ENCODE measurements at places on chromosomes 2 and 18.

DNA sequence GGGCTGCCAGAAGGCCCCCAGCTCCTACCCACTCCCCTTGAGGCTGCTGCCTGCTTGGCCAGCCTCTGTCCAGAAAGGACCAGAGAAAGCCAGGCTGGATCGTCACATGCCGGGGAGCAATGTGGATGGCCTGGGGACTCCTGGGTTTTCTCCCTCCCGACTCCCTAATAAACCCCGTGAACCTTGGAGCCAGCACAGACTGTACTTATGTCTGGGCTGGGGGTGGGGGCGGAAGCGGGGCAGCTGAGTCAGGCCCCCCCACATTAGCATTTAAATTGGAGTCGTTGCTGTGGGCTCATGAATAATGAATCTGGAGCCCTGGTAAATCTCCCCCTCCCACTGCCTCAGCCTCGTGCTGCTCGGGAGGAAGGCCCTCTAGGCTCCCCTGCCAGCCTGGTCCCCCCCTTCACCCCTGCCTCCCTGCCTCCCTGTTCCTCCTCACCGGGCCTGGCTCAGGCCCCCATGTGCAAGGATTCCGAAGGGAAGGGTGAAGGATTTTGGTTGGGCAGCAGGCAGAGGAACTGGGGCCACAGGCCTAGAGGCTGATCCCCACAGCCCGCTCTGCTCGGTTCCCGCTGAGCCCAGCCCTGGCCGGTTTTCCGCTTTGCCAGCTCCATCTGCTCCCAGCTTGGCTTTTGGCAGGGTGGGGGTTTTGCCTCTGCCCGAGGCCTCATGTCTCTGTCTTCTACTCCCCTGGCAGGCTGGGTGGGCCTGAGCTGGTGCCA lies 7.3 kb upstream of the ASIC4 start:
- no peak for DNase-seq

- no peak for DNase-seq
These were observed 115.8 kb upstream of the NOSTRIN start for GRCh38 chr2:168686452-168687191.

DNA sequence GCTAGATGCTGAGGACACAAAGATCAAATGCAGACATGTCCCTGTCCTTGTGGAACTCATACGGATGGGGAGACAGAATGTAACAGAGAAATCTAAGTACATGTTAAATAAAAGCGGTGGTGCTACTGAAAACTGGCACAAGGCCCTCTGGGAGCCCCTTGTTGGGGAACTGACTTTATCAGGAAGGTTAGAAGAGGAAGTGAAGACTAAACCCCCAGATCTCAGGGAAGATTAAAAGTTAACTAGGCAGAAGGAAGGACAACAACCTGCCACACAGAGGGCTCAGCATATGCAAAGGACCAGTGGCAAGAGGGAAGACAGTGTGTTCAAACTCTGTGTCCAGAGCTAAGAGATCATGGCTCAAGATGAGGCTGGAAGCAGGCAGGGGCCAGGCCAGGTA lies 4.8 kb downstream of the CACNB4 start:
- DNase-seq, result no peak

- no peak for DNase-seq
These were observed 8.3 kb upstream of the ASB1 start for GRCh38 chr2:238418196-238418998.

DNA sequence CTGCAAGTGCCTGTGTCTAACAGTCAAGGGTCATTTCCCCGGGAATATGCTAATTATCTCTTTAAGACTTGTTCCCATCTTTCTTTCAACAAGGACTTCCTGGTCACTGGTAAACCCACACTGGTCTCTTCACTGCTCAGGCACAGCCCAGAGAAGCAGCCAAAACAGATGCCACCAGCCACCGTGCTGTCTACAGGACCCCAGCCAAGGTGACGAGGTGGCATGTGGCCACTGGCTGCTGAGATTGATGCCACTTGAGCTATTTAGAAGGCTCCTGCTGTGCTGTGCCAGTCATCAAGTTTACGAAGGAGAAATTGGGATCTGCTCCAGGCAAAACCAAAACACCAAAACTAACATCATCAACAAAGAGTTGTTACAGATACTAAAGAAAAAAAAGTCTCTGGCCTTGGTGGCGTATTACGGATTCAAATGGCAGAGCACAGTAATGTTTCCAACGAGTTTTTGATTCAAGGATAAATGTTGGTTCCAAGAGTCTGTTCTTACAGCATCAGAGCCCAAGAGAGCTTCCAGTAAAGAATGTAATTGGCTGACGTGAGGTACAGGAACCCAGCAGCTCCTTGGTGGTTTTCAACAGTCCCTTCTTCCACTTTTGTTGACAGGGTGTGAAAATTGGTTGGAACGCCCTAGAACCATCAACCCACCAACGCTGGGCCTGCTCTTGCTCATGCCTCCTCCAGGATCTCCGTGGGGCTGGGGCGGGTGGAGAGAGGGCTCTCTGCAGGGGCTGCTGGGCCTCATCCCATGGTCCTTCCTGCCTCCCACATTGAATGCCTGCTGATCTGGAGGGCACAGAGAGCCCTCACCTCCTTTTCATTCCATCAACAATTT lies 63.7 kb upstream of the ZCCHC2 start:
- no peak for DNase-seq

GRCh38 chr18:78720456-78721237 lies 259.0 kb upstream of the SALL3 start:
- DNase-seq, result no peak

- DNase-seq, result no peak
These were observed 6.0 kb downstream of the MC2R start for GRCh38 chr18:13909141-13909940.

DNA sequence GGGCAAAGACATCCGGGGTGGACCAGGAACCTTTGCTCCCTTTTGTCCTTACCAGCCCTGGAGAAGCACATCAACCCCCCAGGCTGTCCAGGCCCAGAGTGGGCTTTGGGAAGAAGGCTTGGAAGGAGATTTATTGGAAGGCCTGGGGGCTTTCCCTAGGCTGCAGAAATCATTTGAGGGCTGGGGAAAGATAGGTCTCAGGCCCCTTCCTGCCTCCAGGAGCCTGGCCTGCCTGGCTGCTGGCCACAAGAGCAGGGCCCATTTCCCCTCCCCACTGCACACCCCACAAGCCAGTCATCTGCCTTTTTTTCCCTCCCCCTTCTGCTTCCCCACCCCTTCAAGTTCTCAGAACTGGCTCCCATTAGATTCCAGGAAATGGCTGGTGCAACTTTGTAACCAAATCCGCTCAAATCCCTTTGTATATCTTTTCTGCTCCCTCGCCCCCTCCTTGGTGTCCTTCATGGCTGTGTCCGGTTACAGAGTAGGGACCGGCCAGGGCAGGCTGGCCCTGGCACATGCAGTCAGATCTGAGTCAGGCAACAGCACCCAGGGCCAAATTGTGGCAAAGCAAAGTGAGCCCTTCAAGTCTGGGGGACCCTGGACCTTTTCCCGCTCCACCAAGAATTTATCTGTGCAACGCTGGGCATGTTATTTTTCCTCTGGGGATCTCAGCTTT lies 20.8 kb upstream of the TNP1 start:
- DNase-seq, result no peak

GRCh38 chr2:157318884-157319283 lies 6.7 kb downstream of the ERMN start:
- DNase-seq, result no peak

- no peak for DNase-seq
These were observed 33.2 kb upstream of the CYTIP start for GRCh38 chr2:157476953-157477709.

DNA sequence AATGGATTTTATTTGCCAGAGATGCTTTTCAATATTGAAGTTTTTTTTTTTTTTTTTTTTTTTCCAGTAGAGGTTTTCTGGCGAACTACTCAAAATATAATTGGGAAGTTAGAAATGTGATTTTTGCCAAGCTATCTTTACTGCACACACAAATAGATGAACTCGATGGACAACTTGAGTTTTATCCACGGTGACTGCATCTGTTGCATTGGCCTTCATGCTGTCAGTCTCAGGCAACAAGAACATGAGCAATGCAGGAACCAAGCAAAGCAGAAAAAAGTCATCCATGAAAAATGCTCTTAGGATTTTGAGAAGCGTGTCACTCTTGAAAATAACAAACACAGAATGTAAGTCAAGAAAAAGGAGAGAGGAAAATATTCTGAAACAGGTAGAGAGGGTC lies 22.7 kb upstream of the HDAC4 start:
- no peak for DNase-seq

- DNase-seq, result peak; percentile 90
These were observed 175.2 kb downstream of the TGIF1 start for GRCh38 chr18:3624935-3625741.

GRCh38 chr18:7872569-7872968 lies 305.5 kb downstream of the PTPRM start:
- peak; percentile 54 for DNase-seq

- DNase-seq, result no peak
These were observed 1.1 kb upstream of the FZD5 start for GRCh38 chr2:207770602-207771404.

DNA sequence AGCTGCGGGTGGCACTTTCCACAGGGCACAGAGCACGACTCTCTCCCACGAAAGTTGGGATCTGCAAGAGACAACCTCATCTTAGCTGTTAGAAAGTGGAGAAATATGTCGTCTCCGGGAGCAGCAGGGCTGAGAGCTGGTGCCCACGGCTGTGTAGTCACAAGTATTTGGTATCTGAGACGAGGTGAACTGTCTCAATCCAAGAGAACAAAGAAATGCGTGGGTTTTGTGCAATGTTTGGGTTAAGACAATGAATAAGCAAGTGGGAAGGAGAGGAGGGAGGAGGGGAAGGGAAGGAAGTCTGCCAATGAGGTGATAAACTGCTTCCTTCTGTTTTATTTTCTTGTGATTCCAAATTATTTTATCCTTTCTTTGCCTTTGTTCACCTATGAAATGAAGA lies 18.0 kb downstream of the DYTN start:
- no peak for DNase-seq

DNA sequence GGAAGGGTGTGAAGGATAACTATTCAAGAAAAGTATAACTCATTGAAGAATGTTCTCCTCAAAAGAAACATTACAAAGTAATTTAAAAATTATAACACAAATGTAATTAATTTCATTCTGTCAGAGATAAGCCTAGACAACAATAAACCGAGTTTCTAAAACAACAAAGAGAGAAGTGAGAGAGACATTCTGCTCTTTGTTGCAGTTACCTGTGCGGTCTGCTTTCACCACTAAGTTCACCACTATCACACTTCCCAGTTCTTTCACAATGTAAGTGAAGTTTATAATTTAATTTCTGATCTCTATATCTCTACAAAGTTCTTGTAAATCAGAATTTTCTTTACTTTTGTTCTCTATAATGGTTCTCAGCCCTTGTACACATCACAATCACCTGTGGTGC lies 76.3 kb upstream of the FRZB start:
- DNase-seq, result no peak

DNA sequence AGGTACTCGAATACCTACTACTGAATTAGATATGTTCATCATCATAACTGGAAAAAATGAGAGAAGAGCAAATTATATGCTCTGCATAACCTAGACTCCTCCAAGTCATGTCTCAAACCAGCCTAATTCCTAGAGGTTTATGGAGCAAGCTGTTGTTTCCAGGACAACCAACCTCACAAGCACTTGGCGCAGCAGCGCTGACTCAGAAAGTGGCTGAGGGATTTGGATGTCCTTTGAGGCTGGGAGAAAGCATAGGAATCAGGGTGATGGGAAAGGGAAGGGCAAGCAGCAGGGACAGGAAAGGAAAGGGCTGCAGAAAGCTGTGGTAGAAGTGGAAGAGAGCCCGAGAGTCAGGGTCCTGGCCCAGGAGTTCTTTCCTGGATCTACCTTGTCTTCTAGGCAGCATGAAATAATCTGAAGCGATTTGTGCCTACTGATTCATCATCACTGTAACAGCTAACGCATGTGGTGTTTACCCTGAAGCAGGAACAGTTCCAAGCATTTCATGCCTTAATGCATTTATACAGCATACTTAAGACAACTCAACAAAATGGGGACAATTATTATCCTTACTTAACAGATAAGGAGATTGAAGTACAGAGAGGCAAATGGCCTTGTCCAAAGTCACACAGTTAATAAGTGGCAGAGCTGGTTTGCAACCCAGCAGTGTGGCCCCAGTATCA lies 3.7 kb downstream of the PLEK start:
- DNase-seq, result peak; percentile 81

GRCh38 chr2:9179572-9180201 lies 26.9 kb upstream of the ASAP2 start:
- DNase-seq, result peak; percentile 80

GRCh38 chr2:152222975-152223637 lies 47.5 kb upstream of the STAM2 start:
- no peak for DNase-seq

DNA sequence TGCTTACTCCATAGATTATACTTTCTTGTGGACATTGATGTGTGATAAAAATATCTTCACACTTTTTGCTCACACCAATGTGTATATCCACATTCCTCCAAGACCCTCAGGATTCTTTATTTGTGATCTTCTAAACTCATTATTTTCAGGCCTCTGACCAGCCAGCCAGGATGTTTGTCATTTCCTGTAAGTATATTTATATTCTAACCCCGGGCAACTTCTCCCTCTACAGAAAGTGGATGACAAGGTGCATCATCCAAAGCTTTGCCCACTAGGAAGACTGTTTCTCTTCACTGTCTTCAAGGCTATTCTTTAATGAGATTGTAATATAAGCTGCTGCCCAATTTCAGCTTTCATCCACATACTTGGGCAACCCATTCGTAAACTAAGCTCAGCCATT lies 3.6 kb upstream of the CWC22 start:
- no peak for DNase-seq

DNA sequence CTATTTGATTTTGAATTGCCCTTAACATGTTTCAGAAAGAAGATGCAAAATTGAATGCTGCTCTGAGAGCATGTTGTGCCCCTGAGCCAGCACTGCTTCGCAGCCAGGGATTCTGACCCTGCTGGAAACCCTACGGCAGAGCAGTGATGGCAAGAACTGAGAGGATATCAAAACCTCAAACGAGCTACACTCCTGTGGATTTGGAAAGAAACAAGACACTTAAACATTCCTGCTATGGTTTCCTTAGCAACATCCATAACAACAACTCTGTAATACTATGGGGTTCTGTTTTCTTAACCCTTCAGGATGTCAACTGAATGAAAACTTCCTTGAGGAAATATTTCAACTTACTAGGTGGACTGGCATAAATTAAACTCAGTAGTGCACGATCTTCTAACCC lies 649.1 kb downstream of the NYAP2 start:
- peak; percentile 70 for DNase-seq

DNA sequence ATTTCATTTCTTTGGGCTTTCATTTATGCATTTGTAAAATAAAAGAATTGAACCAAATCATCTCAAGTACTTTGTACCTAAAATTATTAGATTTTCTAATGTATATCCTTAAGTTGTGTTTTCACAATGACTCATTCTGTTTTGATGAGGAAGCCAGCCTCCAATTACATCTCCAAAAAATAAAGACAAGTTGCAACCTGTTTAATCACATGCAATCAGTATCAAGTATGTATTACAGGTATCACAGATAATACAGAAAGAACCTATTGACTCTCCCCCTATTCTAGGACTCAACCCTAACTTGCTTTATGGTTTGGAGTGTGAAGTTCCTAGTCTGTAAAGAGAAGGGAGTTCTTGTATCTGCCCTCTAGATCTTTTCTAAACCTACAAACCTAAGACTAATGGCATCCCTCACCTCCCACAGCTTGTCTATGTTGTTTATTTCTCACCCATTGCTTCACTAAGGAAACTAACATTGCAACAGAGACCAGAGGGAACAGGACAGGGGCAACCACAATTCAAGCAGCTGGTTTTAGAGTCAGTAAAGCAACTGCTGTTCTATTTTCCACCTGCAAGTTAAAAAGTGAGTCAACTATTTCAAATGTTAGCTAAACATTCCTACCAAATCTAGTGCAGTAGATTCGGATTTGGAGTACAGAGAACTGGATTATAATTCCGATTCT lies 141.1 kb upstream of the ETAA1 start:
- DNase-seq, result peak; percentile 59

- DNase-seq, result no peak
These were observed 199.6 kb downstream of the HRH4 start for GRCh38 chr18:24659827-24660720.
